Fibroblast of skin of back (primary cell): ENCODE measurements at places on chromosomes 5 and 9.

DNA sequence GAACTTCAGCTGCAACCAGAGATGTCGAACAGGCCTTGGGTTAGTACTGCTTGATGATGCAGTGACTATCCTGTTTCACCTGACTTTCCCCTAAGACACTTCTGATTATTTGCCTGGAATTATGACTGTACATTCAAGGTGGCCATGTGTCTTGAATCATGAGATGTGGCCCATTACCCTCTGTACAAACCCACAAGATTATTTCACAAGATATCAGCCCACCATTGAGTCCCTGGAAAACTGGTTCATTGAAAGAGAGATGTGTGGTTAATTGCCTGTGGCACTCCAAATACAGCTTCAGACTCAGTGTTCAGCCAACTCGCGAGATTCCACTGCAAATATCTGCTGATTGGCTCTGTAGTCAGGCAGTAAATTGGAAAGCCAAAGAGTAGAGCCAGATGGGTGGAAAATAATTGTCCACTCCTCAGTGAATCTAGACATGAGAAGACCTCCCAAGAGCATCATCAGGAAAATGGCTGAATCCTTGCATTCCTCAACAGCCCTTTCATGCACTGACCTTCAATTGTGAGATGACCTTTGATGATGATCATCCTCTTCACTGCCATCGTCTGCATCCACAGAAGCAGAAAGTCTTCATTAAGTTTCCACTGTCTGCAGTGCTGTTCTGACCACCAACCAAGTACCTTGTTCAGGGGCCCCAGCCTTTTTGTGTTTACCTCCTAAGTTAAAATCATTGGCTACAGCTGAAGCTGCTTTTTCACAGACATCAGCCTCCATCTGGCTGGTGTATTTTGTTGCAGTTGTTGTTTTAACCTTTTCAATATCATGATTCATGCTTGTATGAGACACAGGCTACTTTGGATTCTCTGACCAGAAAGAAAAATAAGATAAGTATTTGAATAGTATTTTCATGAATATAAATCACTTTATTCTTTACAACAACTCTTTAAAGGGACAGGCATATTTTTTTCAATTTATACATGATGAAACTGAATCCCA is 75.2 kb downstream of the ESM1 start:
- DNase-seq, result peak; percentile 83

- DNase-seq, result no peak
Measured at GRCh38 chr9:135531096-135531495, 9.9 kb downstream of the LCN1 start.

DNA sequence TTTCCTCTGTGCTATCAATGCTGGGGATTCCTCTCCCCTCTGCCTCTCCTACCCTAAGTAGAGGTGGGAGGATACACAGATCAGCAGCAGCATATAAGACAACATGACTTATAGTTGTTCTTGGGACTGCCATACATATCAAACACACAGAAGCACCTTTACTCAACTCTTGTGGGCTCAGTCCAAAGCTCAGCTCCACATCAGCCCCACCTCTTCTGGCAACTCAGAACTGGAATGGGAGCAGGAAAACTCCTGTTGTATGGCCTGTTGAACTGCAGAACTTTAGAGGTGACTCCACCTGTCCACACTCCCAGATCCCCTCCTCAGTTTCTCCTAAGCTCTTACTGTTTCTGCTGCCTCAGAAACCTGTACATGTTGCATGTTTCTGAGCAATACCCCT is 127.8 kb downstream of the SV2C start:
- DNase-seq, result no peak

DNA sequence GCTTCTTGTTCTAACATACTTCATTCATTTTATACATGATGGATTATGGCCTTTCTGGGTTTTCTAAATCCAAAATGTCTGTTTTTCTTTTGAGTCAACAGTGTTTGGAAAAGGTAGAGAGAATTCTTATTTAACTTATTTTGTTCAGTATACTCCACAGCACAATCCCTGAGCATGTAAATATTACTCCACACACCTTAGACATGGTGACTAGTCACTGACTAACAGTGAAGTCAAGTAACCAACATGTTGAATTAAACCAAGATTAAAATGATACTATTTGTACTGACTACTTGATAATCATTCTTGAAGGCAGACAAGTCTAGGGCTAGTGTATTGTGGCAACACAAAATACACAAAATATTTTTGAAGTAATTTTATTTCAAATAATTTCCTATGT is 55.0 kb downstream of the HAPLN1 start:
- no peak for DNase-seq

- DNase-seq, result no peak
Measured at GRCh38 chr5:1448511-1449011, 3.3 kb upstream of the SLC6A3 start.

- DNase-seq, result no peak
Measured at GRCh38 chr5:91956738-91957137, 573.6 kb upstream of the ARRDC3 start.
